ENCODE measurements at places on chromosomes 3 and 15. TPM values are rescaled to one million over a fixed set of nuclear protein-coding genes. Genes with fewer than 3 reads are reported as not detected.

DNA sequence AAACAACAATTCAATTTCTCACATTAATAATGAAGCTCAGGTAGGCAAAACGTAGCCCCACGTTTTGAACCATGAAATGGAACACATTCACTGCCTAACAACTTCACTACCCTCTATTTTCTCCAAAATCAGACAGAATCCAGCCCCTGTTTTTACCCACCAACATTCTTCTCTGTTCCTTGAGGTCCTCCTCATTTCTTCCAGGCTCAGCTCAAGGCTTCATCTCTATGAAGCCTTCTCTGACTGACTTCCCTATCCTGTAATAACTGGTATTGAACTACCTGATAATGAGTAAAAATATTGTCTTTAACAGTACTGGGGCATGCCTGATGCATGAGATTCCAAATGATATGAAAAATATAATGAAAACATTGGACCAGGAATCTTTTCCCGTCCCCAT is 2.2 kb downstream of the TFRC start:
- DNase-seq: no peak

GRCh38 chr15:43325039-43325684 is 5.2 kb downstream of the LCMT2 start:
- no peak for DNase-seq

DNA sequence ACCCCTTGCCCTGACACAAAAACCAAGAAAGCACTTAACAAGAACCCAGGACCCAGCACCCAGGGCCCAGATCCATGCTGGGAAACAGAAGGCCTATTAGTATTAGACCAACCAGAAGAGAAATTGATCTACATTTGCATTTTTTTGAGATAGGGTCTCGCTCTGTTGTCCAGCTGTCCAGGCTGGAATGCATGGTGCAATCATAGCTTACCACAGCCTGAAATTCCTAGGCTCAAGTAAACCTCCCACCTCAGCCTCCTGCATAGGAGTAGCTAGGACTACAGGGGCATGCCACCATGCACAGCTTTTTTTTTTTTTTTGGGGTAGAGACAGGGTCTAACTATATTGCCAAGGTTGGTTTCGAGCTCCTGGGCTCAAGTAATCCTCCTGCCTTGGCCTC is 26.4 kb downstream of the CCDC12 start:
- no peak for DNase-seq

GRCh38 chr3:73813291-73813690 is 188.6 kb upstream of the PDZRN3 start:
- peak; percentile 84 for DNase-seq

GRCh38 chr3:45968149-45968548 is 24.9 kb downstream of the CXCR6 start:
- DNase-seq: no peak

GRCh38 chr3:82133070-82133606 is 371.7 kb upstream of the GBE1 start:
- DNase-seq: peak; percentile 47

- DNase-seq: peak; percentile 43
Observed at GRCh38 chr15:63448266-63448665, 56.1 kb upstream of the USP3 start.

GRCh38 chr3:105832644-105833043 is 36.2 kb downstream of the CBLB start:
- no peak for DNase-seq

DNA sequence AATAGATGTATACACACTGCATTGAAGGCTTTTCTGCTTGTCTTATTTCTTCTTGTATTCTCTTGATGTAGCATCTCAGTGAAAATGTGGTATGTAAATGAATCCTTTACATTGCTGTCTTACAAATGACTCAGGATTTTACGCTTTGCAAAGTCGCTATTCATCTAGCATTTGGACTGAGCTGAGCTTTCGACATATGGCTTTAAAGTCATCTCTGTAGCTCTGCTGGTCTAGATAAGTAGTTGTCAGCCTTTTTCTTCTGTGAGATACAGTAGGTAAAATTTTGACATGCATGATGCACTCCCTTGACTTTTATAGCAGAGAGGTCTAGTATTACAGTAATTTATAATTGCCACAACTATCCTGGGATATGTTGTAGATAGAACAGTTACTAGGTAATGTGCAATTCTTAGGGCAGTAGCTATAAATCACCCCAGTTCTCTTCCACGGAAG is 16.8 kb downstream of the MEF2A start:
- DNase-seq: peak; percentile 25

- DNase-seq: no peak
Observed at GRCh38 chr3:18919158-18919557, 229.2 kb upstream of the KCNH8 start.

DNA sequence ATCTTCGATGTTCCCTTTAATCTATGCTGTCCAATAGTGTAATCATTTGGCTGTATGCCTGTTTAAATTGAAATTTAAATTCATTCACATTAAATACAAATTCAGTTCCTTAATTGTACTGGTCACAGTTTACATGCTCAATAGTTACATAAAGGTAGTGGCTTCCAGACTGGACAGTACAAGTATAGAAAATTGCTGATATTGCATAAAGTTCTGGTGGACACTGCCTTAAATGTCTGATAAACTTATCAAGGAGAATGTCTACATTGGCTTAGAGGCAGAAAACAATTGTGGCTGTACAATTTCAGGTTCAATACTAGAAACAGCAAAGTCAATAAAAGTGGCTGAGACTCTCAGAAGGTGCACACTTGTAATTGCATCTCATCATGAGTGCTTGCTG is 365.2 kb downstream of the RBMS3 start:
- DNase-seq: no peak

Gene CSTA
- 38.0 TPM for total RNA-seq

Gene DISP2
- total RNA-seq: 1.2 TPM

Gene GOLGA6B
- total RNA-seq: not detected

Gene TMEM45A
- total RNA-seq: 178 TPM

Gene CTXN2
- 1.2 TPM for total RNA-seq

Gene THRB
- total RNA-seq: 8.4 TPM

Gene SPESP1
- total RNA-seq: 0.72 TPM

Gene PTPN23
- total RNA-seq: 18.8 TPM

Gene XCR1
- total RNA-seq: 0.24 TPM

Gene PHLDB2
- total RNA-seq: 214 TPM

Gene AGBL1
- total RNA-seq: 4.8 TPM

Gene MED12L
- 2.2 TPM for total RNA-seq

Measured in umbilical cord (tissue), 2 donors.